ENCODE measurements at places on chromosomes 5 and 9. TPM values are rescaled to one million over a fixed set of nuclear protein-coding genes. Genes with fewer than 3 reads are reported as not detected.

F2R gene
- 15.4 TPM for total RNA-seq

DNAJC18 gene
- 13.4 TPM for total RNA-seq

ROR2 gene
- total RNA-seq = 20.5 TPM

HSDL2 gene
- total RNA-seq = 30.6 TPM

ABO gene
- total RNA-seq = not detected

SOWAHA gene
- not detected for total RNA-seq

GFPT2 gene
- 233 TPM for total RNA-seq

DOLK gene
- 24.0 TPM for total RNA-seq

HEMGN gene
- not detected for total RNA-seq

CCNH gene
- 83.1 TPM for total RNA-seq

C5orf34 gene
- 4.2 TPM for total RNA-seq

CCNJL gene
- total RNA-seq = 3.3 TPM

TSLP gene
- total RNA-seq = 0.42 TPM

GADD45G gene
- total RNA-seq = 1.8 TPM

FRMD3 gene
- 0.32 TPM for total RNA-seq

LCN15 gene
- total RNA-seq = not detected

GRIN3A gene
- not detected for total RNA-seq

PTGS1 gene
- total RNA-seq = 2.6 TPM

FOXI1 gene
- total RNA-seq = not detected

LHX6 gene
- not detected for total RNA-seq

ANKDD1B gene
- 1.6 TPM for total RNA-seq

STXBP1 gene
- total RNA-seq = 50.8 TPM

JAK2 gene
- 9.5 TPM for total RNA-seq

TLN1 gene
- total RNA-seq = 1,223 TPM

SARDH gene
- 18.4 TPM for total RNA-seq

SAXO1 gene
- not detected for total RNA-seq

OTULINL gene
- 0.14 TPM for total RNA-seq

PCDHA8 gene
- total RNA-seq = under 0.01 TPM

GLRA1 gene
- total RNA-seq = not detected

IFNA21 gene
- total RNA-seq = not detected

PCDHGB3 gene
- 6.8 TPM for total RNA-seq

HAVCR2 gene
- not detected for total RNA-seq

OTP gene
- not detected for total RNA-seq

ADRB2 gene
- 0.18 TPM for total RNA-seq
